Cardiac fibroblast (primary cell): ENCODE measurements at places on chromosomes 2 and 18.

DNA sequence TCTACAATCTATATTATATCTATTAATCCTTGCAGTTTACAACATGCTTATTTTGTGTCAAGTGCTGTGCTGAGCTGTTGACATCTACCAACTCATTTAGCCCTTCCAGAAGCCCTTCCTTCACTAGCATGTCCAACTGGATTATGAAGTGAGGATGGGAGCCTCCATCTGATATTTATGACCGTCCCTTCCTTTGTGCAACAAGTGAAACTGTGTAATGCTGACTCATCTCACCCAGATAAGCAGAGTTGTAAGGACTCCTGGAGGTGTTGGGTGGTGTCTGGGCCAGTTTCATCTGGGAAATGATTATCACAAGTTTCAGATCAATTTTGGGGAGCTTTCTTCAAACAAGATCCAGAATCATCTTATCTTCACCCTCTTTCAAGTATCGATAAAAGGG is 156.6 kb upstream of the ETAA1 start:
- no peak for DNase-seq

GRCh38 chr18:52422985-52423601 is 83.1 kb downstream of the DCC start:
- no peak for DNase-seq

DNA sequence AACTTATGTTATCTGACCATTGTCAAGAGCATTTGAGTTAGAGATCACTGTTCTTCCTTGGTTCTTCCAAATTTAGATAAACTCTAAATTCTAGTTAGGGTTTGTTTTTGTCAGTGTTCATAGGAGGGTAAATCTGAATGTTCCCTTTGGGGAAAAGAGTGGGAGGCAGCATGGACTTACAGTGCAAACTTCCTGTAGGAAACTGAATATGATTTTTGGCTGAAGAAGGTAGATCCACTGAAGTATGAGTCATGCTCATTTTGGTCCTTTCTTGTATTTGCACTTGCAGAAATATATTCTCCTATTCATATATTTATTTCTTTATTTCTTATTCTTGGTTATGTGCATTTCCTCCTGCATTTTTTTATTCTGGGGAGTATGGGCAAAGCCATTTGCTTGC is 27.3 kb downstream of the CCDC85A start:
- DNase-seq: no peak

- DNase-seq: no peak
These were observed 41.6 kb upstream of the TFCP2L1 start for GRCh38 chr2:121326628-121327027.

- DNase-seq: no peak
These were observed 6.4 kb upstream of the ODC1 start for GRCh38 chr2:10454505-10454904.

DNA sequence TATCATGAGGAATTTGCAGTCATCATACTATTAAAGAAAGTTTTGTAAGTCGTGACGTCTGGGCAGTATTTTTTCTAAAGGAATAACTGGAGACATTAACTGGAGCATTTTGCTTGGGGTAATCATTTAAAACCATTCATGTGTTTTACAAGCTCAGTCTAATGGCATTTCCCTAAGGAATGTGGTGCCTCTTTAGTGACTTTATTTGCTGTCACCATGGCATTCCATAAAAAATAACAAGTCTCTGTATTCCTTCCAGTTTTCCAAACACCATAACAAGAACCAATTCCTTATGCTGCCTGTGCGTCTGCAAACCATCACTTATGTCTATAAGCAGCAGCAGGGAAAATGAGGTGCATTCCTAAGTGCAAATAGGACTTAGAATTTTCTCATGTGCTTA is 82.8 kb downstream of the EPB41L3 start:
- DNase-seq: no peak

- no peak for DNase-seq
These were observed 861 bp upstream of the SEMA4C start for GRCh38 chr2:96870626-96871255.

DNA sequence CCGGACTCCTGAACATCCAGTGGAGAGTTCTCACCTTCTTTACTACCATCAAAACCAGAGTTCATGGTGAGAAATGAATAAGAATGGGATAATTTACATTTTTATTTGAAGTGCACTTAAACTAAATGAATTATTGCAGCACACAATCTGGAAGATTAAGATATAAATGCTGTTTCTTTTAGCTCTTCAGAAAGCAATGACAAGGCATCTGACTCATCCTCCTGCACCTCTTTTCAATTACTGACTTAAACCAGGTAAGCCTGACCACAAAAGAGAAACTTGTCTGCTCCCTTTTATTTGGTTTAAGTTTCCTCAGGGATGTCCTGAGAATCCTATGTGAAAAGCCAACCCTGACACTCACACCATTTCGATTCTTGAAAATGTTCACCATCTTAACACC is 720 bp upstream of the DSC2 start:
- DNase-seq: no peak

- no peak for DNase-seq
These were observed 387.3 kb downstream of the STK39 start for GRCh38 chr2:167860082-167860481.

GRCh38 chr18:13470516-13471197 is 252.1 kb downstream of the LDLRAD4 start:
- DNase-seq: no peak

- peak; percentile 94 for DNase-seq
These were observed 37.5 kb upstream of the SLC38A11 start for GRCh38 chr2:164992818-164993217.

DNA sequence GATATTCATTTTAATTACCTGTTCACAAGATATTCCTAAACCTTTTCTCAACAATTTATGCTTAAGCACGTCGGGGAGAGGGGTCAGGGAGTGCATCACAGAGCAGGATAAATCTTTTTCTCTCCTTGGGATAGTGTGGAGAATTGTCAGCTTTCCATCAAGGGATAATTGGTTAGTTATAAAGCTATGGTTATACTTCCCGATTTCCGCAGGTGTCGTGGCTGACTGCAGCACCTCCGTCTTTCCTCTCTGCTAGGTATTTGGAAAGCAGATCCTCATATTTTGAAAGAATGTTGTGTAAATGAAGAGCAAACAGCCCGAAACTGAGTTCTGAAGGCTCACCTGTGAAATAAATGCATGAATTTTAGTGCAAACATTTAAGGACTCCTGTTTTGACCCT is 778 bp downstream of the DYNC2LI1 start:
- DNase-seq: no peak

- DNase-seq: no peak
These were observed 375.0 kb downstream of the RNF144A start for GRCh38 chr2:7292154-7292691.

DNA sequence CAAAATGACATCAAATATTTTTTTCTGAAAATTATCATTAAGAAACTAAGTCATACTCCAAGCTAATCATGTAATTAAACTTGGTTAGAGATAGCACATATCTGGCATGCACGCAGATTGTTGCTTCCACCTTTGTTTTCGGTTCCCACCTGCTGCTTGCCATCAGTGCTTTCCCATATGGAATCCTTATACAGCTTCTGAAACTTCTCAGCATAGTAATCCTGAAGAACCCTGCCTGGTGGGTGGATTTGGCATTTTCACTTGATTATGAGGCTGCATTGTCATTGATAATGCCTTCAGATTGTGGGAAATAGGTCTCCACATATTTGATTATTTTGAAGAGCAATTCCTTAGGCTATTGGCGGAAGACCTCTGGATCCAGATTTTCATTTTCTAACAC is 47.5 kb downstream of the ZC3H6 start:
- no peak for DNase-seq

DNA sequence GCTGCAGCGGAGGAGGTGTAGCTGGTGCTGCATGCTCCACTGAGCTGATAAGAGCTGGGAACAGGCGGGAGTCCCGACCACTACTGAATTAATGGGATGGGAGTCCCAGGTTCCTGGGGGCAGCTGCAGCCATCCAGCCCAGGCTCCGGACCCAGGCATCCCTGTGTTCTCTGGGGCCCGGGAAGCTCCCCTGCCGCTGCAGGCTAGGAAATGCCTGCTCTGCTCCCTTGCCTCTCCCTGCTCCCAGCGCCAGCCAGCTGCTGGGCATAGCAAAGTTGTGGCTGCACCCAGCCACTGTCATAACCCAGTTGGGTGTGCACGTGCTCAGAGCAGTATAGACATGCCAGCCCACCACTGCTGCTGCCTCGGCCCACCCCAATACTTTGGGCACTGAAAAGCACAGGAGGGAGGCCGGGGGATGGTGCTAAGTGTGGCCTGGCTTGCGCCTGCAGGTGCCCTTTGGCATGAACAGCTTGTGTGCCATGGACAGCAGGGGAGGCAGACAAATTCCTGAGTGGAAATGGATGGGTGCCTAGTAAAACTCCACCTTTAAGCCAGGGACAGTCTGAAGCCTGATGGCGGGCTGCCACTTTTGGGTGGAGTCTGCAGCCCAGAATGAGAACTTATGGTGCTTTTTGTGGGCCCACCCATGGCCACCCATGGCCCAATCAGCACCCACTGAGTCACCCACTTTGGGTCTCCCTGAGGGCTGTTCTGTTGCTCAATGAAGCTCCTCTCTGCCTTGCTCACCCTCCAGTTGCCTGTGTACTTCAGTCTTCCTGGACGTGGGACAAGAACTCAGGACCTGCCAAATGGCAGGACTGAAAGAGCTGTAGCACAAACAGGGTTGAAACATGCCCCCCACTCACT is 219.3 kb upstream of the TMEFF2 start:
- no peak for DNase-seq

DNA sequence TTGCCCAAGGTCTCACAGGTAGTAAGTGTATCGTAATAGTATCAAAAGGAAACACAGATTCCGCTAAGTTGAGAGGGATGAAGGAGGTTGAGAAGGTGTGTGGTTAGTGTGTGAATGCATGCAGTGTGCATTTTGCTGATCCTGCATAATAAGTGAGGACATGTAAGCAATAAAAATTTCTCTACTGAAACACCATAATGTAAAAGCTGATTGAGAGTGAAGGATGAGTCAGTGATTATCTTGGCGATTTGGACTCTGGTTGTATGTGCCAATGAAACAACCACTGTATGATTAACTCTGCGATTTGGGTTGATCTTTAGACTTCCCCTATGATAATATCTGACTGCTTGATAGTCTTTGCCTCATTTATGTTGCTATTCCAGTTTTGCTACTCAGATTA is 16.7 kb upstream of the ADGRF3 start:
- DNase-seq: peak; percentile 46

DNA sequence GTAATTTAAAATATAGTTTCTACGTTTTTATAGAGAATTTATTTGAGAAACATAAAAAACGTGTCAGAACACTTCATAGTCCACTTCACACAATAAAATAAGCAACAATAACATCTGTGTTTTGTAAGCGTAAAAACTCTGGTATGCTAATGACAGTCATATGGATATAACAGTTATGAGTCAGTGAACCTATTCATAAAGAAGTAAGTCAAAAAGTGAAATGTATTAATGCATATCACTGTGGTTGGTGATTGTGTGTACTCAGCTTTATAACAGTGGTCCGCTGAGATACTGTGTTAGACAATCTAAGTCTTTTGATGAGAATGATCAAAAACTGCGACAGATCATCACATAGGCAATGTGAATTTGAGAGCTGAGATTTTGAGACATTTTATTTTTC is 153.2 kb downstream of the WDR7 start:
- no peak for DNase-seq

DNA sequence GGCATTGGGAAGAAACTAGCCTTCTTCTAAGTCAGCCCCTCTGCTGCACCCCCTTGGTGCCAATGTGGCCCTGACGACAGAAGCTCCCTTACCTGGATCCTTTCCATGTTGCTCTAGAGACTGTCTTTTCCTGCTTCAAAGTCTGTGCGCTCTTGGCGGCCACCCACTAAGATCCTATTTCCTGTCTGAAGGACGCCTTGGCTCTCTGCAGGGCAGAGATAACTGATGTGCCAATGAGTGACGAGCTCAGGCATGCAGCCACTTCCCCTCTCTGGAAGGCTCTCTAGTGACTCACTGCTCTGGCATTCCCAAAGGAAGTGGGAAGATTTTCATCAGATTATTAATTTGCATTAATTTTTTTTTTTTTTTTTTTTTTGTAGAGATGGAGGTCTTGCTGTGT is 273.5 kb downstream of the CDH20 start:
- peak; percentile 94 for DNase-seq

DNA sequence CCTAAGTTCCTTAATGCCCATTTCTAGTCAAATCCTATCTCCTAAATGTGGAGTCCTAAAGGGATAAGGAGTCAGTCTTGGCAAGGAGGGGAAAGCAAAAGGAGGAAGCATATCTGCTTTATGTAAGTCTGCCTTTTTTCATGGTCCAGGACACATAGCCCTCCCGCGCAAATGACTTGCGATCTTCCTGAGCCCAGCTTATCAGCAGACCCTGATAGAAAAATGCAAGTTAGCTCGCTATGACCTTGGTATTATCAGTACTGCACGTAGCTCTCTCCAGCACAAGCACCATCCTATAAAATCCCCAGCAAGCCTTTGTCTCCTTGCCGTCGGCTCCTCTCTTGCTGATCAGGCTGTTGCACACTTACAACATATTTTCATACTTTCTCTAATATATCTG is 281.4 kb upstream of the KCNH7 start:
- DNase-seq: no peak

DNA sequence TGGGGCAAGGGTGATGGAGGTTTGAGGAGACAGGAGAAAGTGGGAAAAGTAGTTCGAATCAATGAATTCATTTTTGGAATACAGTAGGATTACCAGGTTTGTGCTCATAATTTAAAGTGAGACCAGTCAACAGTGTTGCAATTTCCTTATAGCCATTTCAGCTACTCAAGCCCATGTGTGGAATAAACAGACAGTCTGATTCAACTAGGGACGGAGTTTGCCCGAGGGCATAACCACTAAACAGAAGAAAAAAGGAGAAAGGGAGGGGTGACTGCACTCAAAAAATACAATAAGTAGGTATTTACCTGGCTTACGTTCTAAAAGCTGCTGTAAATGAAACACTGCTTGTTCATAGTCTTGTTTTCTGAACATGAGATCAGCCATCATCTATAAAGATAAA is 55.2 kb downstream of the TTC21B start:
- DNase-seq: no peak

DNA sequence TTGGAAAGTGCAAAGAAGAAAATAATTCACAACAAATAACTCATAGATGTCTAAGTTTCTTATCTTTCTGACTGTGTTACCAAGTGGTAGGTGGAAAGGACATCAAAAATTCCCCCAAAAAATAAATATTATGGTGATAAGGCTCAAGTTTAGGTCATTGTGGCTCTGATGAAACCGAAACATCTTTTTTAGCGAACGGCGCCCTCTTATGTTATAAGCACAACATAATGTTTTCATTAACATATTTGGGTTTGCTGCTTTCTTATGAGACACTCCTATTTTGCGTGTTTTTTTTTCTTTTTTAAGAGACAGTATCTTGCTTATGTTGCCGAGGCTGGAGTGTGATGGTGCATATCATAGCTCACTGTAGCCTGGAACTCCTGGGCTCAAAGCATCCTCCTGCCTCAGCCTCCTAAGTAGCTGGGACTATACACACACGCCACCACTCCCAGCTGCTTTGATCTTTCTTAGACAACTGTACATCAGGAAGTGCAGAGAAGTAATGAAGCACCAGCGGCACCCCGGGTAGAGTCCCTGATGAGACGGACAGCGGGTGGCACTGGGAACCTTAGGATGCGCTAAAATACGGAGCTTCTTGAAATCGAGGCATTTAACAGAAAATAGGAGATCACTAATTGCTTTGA is 38.5 kb upstream of the SLC35G4 start:
- DNase-seq: peak; percentile 14
